ENCODE measurements at places on chromosomes 2 and 18. TPM values are rescaled to one million over a fixed set of nuclear protein-coding genes. Genes with fewer than 3 reads are reported as not detected.

WDR75 gene
- 39.7 TPM for total RNA-seq

KIF5C gene
- total RNA-seq: 0.13 TPM

CUL3 gene
- 72.5 TPM for total RNA-seq

MBP gene
- 20.5 TPM for total RNA-seq

PSMA8 gene
- not detected for total RNA-seq

NOSTRIN gene
- under 0.01 TPM for total RNA-seq

GKN2 gene
- not detected for total RNA-seq

TGIF1 gene
- total RNA-seq: 62.9 TPM

KLHL30 gene
- total RNA-seq: 1.6 TPM
